ENCODE measurements at places on chromosomes 3 and 15.
A peak's percentile ranks its signal among the peaks of the same experiment; 100 is the strongest.

DNA sequence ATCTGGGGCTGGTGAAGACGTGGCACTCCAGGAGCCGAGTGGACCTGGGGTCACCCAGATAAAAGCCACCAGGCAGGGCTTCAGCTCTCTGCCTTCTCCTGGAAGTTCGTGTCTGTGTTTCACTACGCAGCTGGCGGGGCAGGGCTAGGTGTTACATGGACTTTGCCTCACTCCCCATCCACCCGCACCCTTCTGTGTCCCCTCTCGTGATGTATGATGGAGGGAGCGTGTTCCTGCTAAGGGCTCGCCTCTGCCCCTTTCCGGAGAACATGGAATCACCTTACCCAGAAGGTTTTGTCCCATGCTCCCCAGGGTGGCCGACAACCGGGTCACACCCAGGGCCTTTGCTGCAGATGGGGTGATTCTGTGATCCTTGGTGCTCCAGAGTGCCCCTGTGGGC, 96.2 kb downstream of the GABRG3 start:
- no peak for DNase-seq

- DNase-seq = no peak
These were observed 275.5 kb downstream of the MECOM start for GRCh38 chr3:169387751-169388696.

- no peak for DNase-seq
These were observed 60.5 kb upstream of the KLF13 start for GRCh38 chr15:31265871-31266711.

GRCh38 chr3:13703071-13703470, 154.1 kb downstream of the FBLN2 start:
- no peak for DNase-seq

DNA sequence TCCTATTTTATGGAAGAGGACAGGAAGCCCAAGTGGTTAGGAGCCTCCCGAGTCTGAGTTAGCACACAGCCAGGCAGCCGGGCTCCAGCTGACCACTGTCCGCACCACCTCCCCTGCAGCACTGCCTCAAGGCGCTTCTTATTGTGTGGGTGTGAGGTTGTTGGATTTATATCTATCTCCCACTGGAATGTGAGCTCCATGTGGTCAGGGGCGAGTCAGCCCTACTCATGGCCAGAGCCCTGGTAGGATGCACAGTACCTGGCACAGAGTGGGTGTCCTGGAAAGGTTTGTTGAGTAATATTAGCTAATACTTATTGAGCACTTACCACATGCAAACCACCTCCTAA, 9.7 kb upstream of the FBLN2 start:
- no peak for DNase-seq

DNA sequence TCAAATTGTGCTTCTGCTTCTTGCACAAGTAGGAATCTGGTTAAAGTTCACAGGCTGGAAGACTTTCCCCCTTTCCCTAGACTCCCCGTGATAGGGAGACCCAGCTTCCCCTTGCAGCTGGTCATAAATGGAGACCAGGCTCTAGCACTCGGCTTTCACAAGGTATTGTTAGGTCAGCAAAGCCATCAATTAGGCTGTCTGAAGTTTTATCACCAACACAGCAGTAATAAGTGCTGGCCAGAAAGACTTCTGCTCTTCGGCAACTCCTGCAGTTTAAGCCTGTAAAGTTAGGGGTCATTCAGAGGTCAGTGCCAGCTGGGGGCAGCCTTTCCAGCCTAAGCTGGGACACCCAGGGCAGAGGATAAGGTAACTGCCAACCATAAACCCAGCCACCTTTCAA, 203.4 kb downstream of the MEIS2 start:
- DNase-seq = no peak

DNA sequence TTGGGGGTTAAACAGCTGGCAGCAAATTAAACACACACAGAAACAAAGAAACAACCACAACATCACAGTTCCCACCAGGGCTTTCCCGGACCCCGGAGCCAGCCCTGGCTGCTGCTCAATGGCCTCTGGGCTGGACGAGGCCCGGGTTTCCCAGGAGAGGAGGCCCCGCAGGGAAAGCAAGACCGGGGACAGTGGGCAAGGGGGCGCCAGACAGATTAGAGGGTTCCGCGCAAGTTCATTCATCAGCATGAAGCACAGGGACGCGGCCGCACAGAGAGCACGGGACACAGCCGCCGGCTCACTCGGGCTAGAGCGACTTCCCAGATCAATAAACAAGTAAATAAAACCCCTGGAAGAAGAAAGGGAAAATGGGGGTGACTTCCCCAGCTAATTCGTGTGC, 66.4 kb upstream of the RPL32 start:
- no peak for DNase-seq

DNA sequence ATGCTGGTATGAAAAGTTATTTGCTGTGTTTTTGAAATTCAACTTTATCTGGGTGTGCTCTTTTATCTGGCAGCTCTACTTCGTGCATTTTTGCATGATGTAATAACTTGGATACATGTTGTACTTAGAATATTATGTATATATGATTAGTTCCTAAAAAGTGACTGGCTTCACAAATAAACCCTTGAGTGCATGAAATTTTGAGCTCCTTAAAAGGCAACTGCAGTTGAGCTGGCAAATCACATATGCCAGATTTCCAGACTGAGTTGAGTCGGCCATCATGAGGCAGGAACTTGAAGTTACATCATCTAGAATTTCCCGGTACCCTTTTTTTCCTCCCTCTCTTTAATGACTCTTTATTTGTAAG, 162.5 kb downstream of the FNDC3B start:
- DNase-seq = no peak

DNA sequence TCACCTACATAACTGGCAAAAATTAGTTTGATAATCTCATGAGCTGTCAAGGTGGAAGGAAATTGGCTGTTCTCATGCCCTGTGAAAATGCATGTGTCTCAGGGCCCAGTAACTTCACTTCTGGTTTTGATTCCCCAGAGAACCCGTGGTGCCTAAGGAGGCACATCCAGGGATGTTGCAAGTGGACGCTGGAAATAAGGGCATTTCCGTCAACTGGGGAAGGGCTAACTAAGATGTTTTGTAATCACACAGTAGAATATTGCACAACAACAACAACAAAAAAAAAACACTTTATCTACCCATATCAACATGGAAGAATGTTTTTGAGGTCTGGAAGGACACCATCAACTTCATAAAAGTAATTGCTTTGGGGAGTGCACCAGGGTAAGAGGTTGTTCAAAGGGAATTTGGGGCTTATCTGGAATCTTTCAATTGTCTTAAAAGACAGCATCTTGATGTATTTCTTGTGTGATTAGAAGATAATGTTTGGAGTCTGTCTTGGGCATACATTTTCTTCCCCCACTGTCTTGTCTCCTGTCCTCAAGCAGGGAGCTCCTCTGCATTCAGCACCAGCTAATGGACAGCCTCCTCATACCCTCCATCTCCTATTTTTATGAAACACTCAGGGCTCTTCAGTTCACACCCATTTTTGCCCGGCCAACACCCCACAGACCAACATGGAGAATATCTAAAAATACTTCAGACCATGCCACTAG, 37.2 kb upstream of the PRR20G start:
- no peak for DNase-seq

DNA sequence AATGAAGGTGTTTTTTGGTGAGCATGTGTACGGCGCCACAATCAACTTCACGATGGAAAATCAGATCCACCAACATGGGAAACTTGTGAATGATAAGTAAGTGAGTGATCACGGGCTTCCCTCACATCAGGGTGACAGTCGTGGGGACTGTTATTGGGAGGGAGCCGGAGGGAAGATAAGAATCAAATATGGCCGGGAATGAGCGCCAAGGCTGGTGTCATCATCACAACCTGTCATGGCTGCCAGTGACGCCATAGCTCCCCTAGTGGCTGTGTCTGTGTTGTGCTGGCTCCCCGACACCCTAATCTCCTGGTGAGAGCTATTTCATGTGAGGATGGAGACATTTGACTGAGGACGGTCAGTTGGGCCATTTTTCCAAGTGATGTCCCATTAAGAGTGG, 168.5 kb downstream of the SV2B start:
- DNase-seq = no peak

DNA sequence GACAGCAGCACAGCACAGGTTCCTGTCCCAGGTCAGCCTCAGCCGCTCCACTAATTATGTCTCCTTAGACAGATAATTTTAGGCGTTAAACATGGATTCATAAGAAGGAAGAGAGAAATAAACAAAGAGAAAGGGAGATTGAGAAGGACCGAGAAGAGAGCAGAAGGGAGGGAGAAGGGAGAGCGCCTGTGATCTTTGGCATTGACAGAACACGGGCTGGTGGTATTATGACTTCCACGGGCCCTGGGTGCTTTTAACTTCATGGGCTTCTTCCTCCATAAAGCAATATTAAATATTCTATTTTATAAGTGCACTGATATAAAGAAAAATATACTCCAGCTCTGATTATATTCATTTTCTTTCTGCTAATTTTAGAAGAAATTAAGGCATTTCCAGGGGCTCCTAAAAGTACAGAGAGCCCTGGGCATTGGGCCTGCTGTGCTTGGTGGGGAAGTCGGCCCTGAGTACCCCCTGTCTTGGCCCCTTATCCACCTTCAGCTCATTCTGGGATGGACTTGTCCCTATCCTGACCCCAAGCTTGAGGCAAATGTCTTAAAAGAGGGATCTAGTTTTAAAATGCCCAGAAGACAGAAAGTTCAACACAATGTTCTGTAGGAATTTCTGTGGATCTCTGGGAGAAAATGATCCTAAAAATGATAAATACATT, 135.3 kb downstream of the MEX3B start:
- DNase-seq = no peak

GRCh38 chr15:75943713-75944215, 40.1 kb downstream of the FBXO22 start:
- DNase-seq = no peak

GRCh38 chr15:49169880-49170597, at the start of gene GALK2:
Gene GALK2 (plus strand): TSS chr15:49170247. CDS start chr15:49170323, 76 bp downstream.
- peak; percentile 97 for DNase-seq

GRCh38 chr15:85142312-85142711, 160.7 kb downstream of the PDE8A start:
- DNase-seq = no peak

DNA sequence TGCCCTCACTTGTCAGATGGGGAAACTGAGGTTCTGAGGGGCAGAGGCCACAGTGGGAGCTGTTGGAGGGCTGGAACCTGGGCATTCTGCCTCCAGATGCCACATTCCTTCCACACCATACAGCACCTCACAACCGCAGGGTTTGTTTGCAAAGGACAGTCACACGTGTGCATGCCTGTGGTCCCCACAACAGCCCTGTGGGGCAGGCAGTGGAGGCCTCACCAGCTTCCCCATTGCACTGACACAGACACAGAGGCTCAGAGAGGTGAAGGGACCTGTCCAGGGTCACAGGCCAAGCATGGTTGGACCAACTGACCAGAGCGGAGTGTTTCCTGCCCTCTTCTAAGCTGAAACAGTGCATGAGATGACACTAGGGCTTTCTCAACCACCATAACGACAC, 75.2 kb upstream of the SEC13 start:
- no peak for DNase-seq

DNA sequence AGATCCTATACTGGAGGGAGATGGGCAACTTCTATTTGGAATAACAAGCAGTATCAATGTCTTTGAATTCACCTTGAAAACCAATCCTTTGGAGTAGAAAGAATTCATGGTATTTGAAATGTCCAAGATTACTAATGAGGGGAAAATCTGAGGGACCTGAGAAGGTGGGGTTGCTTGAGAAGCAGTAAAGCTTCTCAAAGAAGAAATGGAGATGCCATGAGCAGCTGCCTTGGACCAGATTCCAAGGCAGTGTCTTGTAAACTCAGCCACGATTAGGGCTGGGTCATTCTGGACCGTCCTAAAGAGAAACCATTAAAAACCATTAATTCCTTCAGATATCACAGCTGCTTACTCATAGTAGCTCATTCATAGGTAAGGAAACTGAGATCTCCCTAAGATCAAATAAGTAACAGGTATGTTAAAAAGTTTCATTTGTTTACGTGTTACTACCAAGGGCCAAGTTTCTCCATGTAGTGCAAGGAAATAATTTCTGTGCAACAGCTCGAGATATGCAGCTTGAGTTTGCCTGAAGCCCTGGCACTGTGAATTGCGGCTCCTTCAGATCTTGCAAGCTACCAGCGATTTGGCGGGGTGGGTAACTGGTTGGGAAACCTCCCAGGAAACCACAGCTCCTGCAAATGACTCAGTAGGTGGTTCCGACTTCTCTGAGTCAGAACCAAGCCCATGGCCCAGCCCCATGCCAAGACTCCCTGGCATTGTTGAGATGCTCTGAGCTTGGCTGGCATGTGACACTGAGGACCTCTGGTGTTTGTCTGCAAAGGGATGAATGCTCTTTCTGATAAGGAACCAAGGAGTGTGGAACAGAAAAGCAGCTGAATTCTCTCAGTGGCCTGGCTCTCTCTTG, 296.8 kb downstream of the RORA start:
- no peak for DNase-seq

GRCh38 chr3:155065537-155065936, 14.6 kb upstream of the MME start:
- DNase-seq = no peak

DNA sequence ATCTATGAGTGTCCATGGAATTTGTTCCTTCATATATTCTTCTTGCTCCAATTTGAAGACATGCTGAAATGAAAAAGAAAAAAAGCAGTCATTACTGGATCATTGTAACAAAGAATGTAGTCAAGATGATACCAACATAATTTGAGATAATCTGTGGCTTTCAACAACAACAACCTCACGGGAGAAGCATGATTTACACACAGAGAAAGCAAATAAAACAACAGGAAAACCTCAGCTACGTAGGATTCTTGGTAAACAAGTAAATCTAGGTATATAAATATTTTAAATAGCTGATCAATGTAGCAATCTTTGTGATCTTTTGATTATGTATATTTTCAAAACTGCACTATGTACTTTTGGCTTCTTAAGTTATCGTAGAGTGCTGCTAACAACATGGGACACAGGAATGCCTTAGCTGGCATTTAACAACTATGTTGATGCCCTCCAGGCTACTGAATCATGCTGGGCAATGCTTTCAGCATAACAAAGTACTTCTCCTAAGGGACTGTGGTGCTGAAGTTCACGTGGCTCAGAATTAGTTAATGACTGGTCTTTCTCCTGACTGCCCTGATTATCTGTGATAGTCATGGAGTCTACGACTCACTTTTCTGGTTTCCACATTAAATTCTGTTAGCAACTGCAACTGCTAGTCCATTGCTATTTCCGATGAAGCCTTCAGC, 96.5 kb upstream of the MYO5C start:
- no peak for DNase-seq

GRCh38 chr3:12601072-12601471, 44.2 kb downstream of the MKRN2 start:
- no peak for DNase-seq

DNA sequence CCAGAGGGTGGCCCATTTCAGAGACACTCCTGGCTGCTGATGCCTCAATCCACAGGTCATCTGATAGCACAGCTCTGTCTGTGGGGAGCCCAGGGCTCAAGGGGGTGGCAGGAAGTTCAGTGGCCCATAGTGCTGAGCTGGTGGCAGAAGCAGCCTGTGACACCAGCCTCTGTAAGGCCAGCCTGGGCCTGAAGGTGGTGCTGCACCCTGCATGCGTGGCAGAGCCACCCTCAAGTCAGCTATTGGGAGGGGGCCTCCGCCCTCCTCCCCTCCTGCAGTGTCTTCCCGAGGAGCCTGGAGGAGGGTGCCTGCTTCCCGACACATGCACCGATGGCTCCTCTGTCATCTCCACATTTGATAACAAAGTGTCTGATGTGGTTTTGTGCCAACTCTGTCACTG, 3.0 kb downstream of the PLA1A start:
- no peak for DNase-seq
